RKO (cell line): ENCODE measurements at places on chromosomes 6 and 20.

- no peak for DNase-seq
Observed at GRCh38 chr6:15528870-15529269, 134.0 kb downstream of the DTNBP1 start.

DNA sequence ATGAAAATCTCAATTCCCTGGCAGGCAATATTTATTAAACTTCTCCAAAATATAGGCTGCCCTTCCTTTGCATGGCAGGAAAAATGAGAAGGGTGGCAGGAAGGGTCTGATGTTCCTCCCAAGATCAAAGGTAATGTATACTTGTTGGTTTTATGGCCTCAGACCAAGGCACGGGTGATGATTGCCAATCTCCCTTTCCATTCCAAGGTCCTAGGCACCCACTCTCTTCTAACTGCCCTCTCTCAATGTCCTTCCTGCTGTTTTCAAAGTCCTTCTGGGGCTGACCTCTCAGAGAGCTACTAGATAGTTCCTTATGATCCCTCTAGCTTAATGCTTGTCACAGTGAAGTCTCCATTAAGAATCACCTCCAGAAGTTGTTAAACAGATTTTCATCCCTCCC, 15.6 kb upstream of the JAG1 start:
- DNase-seq: no peak

DNA sequence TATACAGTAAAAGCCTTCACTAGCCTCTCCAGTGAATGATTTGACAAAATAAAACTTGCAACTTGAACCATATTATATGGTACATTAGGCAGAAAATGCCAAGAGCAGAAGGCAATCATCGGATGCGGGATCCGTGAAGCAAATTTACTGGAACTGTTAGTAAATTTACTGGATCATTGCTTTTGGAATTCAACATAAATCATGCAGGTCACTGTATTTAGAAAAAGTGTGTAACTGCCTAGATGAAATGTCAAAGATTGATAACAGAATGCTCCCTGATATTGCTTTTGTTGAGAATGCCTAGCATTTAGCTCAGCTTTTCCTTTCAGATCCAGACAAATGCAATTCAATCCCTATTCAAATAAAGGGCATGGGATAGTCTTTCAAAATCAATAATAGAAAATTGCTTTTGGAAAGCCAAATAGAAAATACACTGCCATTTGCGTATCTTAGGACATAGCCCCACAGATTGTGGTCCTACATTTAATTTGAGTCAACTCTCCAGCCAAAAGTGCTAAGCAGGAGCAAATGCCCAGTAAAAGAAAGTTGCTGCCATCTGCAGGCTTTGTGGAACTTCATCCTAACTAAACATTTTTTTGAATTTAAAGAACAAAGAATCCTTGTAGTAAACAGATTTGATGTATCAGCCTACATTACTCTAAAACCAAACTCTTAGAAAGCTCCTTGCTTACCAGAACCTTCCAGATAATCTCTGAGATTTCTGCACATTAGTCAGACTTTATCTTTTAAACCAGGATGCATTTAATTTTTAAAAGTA, 109.5 kb upstream of the HSF2 start:
- peak; percentile 34 for DNase-seq

GRCh38 chr20:43159994-43160393, 29.7 kb downstream of the PTPRT start:
- DNase-seq: no peak

- no peak for DNase-seq
Observed at GRCh38 chr20:58753267-58753921, 60.8 kb downstream of the NPEPL1 start.

DNA sequence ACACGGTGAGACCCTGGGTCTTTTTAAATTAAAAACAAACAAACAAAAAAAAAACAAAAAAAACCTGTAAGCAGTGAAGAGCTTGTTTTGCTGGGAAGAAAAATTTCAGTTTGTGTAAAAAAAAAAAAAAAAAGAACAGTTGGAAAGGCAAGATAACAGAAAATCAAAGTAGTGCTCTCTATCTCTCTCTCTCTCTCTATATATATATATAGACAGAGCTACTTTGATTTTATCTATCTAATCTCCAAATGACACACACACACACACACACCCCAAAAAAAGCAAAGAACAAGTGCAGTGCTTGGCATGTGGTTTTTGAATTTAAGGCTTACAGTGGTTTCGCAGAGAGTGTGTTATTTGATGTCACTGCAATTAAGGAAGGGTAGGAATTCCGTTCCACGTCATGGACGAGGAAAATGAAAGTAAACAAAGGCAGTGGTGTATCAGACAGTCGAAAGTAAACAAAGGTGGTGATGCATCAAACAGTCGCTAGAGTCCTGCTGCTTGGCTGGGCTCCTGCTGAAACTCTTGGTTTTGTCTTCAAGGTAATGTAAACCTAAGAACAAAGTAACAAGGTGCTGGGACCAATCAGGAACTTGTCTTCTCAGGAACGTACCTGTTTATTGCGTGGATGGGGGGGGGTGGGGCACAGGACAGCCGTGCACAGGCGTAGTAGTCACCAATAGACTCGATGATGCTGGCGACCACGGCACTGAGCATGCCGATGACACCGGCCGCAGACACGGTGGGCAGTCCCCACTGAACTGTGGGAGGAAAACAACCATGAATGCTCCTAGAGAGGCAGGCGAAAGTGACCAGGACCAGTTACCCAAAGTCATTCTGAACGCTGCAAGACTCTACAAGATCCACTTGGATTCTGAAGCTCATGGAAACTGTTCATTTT, 131.8 kb downstream of the SLC23A2 start:
- no peak for DNase-seq

DNA sequence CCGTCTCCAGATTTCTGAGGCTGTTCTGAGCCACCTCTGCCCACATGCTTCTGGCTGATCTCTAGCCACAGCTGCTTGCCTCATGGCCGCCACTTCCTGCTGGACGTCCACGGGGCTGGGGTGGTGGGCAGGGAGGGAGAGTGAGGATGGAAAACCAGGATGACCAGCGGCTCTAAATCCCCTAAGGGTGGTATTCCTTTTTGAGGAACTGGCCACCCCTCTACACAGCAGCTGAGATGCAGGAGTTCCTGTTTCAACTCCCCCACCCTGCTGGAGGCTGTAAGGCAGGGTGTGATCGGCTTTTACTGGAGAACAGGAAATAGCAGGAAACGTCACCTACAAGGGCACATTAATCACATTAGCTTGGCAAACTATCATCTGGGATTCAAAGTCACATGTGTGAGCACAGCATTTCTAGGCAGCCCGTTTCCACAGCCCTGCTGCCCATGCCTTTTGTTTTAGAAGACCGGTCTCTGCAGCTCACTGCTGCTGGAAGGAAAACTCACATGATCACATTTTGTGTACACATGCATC, 181.6 kb upstream of the ECI2 start:
- peak; percentile 37 for DNase-seq

DNA sequence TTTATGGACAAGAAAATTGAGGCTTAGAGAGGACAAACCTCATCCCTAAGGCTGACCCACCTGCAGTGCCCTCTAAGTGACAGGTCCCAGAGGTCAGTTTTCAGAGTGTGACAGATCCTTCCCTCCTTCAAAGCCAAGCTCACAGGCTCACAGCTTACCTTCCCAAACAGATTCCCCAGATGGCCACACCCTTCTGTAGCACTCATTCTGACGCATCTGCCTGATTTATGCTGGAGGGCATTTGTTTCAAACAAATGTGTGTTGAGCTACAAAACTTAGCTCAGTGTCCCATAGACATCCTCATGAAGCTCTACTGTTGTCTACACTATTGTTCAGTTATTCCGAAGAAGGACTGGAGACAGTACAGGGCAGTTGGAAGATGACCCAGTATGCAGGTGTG, 60.6 kb upstream of the RIN2 start:
- DNase-seq: no peak

DNA sequence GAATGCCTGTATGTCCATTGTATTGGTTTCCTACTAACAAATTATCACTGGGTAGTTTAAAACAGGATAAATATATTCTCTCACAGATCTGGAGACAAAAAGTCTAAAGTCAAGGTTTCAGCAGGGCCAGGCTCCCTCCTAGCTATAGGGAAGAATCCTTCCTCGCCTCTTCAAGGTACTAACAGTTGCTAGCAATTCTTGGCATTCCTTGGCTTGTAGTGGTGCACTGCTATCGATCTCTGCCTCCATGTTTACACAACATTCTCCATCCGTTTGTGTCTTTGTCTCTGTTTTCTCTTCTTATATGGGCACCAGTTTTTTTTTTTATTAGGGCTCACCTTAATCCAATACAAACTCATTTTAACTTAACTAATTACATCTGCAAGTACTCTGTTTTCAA, 48.9 kb downstream of the OR2B6 start:
- DNase-seq: no peak

DNA sequence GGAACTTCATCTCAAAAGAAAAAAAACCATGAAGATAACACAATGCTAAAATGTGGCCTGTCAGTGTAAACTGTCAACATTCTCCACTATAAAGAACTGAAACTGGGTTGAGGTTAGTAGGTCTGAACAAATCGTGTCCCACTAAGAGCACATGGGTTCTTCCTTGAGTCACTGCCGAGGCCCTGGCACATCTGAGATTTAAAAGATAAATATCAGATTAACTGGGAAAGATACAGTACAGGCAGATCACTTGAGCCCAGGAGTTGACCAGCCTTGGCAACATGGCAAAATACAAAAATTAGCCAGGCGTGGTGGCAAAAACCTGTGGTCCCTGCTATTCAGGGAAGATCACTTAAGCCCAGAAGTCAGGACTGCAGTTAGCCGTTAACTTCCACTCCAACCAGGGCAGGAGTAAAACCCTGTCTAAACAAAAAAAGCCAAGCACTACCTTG, 5.6 kb downstream of the EEF1A1 start:
- peak; percentile 49 for DNase-seq

- no peak for DNase-seq
Observed at GRCh38 chr20:62885896-62886708, 24.5 kb upstream of the TCFL5 start.
